ENCODE measurements at places on chromosomes 1 and 21. TPM values are rescaled to one million over a fixed set of nuclear protein-coding genes. Genes with fewer than 3 reads are reported as not detected.

GRCh38 chr1:180544050-180544449, 14.7 kb upstream of the OVAAL start:
- no peaks in the 10 kb centered on the region for H3K36me3 ChIP-seq
- no peak for DNase-seq
- H3K27me3 ChIP-seq = no peaks in the 10 kb centered on the region
- H3K4me3 ChIP-seq = no peak overlapping the region

GRCh38 chr1:59379371-59379728, 82.5 kb downstream of the FGGY start:
- H3K27me3 ChIP-seq = no peaks in the 10 kb centered on the region
- no peak overlapping the region for H3K27ac ChIP-seq
- no peaks in the 10 kb centered on the region for H3K4me1 ChIP-seq
- no peak overlapping the region for H3K4me3 ChIP-seq
- DNase-seq = no peak
- no peaks in the 10 kb centered on the region for H3K36me3 ChIP-seq

DNA sequence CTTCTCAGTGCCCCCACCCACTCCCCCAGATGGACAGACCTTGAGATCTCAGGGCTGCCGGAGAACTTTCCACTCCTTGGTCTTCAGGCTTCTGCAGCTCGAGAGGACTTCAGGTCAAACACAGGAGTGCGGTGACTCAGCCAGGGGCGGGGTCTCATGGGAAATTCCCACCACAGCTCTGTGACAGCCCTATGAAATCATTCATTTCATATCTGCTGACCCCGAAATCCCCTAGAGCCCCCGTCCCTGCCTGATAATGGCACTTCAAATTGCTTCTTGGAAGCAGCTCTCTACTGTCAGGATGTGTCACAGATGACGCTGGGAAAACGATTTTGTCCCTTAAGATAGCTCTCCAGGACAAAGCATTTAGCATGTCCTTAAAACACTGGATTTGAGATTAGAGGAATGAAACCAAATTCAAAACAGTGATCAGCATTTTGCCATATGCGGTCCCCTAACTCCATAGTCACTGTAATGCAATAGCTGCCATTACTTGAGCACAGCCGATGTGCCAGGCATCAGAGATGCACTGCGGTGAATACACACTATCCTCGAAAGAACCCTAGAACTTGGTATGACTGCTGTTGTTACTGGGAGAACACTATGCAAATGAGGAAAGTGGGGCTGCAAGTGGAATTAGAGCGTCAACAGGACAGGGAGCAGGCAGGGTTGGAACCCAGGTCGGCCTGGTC, at the start of gene TNFRSF9:
Gene TNFRSF9 (minus strand): TSS at position 95 of the 692 bp plus-strand sequence. CDS start 845 bp downstream, outside the sequence.
- DNase-seq = no peak
- no peaks in the 10 kb centered on the region for H3K36me3 ChIP-seq
- H3K4me1 ChIP-seq = peaks cover 8% of the 10 kb centered on the region
- no peak within 1 kb of the TSS for H3K27ac ChIP-seq

GRCh38 chr1:241079047-241079446, 278.0 kb downstream of the RGS7 start:
- no peaks in the 10 kb centered on the region for H3K4me1 ChIP-seq
- H3K27ac ChIP-seq = no peak overlapping the region
- DNase-seq = no peak
- H3K27me3 ChIP-seq = no peaks in the 10 kb centered on the region
- no peak overlapping the region for H3K4me3 ChIP-seq

DNA sequence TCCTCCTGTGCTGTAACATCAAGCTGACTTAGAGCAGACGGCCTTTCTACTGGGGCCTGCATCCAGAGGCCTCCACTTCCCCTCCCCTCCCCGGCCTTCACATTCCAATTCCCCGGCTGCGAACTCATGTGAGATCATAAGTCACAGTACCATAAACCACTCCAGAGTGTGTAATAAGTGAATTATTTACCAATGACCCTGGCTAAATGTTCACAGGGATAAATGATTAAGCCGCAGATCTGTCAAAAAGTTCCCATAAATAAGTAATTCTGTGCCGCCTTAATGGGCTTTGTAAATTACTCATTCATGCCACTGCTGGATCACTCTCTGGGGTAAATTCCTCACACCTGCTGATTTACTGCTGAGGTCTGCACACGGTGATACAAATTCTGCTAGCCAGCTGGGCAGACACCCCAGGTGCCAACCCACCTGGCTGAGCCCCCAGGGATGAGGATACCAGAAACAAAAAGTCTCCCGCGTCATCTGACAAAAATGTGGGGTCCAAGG, 27.4 kb upstream of the KIRREL1 start:
- DNase-seq = peak; percentile 28
- H3K27me3 ChIP-seq = no peaks in the 10 kb centered on the region
- H3K36me3 ChIP-seq = no peaks in the 10 kb centered on the region
- no peak overlapping the region for H3K27ac ChIP-seq
- no peak overlapping the region for H3K4me3 ChIP-seq

CADM3 gene
- 5.7 TPM for total RNA-seq

OLFML2B gene
- total RNA-seq = 31.3 TPM

Measured in testis (tissue), 5 donors.